ENCODE measurements at places on chromosomes 1 and 21.
A peak's percentile ranks its signal among the peaks of the same experiment; 100 is the strongest.

DNA sequence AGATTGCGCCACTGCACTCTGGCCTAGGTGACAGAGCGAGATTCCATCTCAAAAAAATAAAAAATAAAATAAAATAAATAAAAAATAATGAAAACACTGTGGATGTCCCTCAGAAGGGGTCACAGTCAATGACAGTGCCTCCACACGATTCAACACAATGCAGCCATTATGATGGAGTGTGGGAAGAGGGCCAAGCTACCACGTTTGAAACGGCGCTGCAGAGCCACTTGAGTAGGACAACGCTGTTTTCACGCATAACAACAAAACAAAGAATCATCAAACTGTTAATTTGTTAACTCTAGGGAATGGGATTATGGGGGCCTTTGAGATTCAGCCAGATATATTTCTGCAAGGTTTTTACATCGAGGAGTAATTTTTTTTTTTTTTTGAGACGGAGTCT, 36.5 kb downstream of the NKAIN1 start:
- DNase-seq, result no peak
- no peaks in the 10 kb centered on the region for H3K36me3 ChIP-seq
- H3K27me3 ChIP-seq, result no peaks in the 10 kb centered on the region
- no peak overlapping the region for H3K4me3 ChIP-seq

GRCh38 chr1:225250432-225250831, 177.4 kb downstream of the LBR start:
- no peak overlapping the region for H3K4me3 ChIP-seq
- DNase-seq, result no peak
- H3K4me1 ChIP-seq, result no peaks in the 10 kb centered on the region
- H3K27ac ChIP-seq, result no peak overlapping the region
- peaks cover 12% of the 10 kb centered on the region for H3K36me3 ChIP-seq

DNA sequence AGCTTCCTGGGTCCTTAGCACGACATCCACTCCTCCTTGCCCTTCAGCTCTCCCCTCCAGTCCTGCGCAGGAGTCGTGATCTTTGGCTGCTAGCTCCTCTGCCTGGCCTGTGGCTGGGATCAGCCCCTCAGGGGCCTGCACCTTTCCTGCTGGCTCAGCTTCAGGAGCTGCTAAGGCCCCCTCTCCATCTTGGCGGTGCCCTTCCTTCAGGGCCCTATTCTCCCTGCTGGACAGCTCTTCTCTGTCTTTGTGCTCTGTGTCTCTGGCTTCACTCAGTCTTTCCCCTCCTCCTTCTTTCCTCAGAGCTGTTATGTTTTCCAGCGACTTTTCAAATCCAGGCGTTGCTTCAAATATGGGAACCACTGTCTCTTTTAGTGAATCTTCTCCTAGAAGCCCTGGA, 59.5 kb upstream of the LRRC53 start:
- DNase-seq, result no peak
- H3K36me3 ChIP-seq, result no peaks in the 10 kb centered on the region
- H3K27me3 ChIP-seq, result no peaks in the 10 kb centered on the region
- no peak overlapping the region for H3K4me3 ChIP-seq
- H3K27ac ChIP-seq, result no peak overlapping the region

DNA sequence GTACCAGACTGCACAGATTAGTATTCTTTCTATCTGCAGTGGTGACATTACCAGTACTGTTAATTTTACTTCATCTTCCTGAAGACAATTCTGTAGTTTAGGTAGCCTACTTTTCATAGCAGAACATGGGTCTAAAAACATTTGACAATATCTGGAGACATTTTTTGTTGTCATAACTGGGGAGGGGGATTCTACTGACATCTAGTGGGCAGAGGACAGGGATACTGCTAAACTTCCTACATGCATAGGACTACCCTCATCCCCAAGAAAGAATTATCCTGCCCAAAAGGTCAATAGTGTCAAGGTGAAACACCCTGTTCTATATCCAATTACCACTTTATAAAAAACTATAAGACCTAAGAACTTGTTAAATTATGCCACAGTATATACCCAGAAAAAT, 3.4 kb upstream of the ARHGAP29 start:
- DNase-seq, result no peak
- peaks cover 86% of the 10 kb centered on the region for H3K27me3 ChIP-seq
- H3K27ac ChIP-seq, result no peak overlapping the region

GRCh38 chr1:113141650-113142473, 68.9 kb downstream of the LRIG2 start:
- no peak overlapping the region for H3K4me3 ChIP-seq
- DNase-seq, result no peak
- peaks cover 5% of the 10 kb centered on the region for H3K4me1 ChIP-seq
- H3K27ac ChIP-seq, result no peak overlapping the region
- no peaks in the 10 kb centered on the region for H3K27me3 ChIP-seq
- H3K36me3 ChIP-seq, result no peaks in the 10 kb centered on the region

DNA sequence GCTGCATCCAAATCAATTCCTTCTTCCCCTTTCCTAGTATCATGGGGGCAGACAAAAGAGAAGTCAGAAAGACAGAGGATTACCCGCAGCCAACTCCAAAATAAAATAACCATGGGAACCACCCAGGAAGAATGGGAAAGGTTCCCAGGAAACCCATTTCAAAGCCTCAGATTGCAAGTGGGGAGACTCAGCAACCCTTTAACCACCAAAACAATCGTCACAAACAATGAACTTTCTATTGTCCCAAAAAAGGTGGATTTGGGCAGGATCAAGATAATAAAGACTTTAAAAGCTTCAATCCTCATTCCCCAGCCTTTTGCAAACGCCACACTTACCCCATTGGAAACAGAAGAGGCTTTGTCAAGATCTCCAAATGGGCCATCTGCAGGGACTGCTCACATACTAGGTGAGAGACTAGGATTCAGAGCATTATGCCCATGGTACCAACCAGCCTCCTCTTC, 5.1 kb downstream of the TIAM1 start:
- H3K27ac ChIP-seq, result peak overlapping the region; percentile 24
- peaks cover 29% of the 10 kb centered on the region for H3K4me1 ChIP-seq
- no peaks in the 10 kb centered on the region for H3K36me3 ChIP-seq
- no peak for DNase-seq
- peak overlapping the region; percentile 20 for H3K4me3 ChIP-seq

GRCh38 chr1:202234331-202235002, 40.9 kb downstream of the LGR6 start:
- H3K36me3 ChIP-seq, result no peaks in the 10 kb centered on the region
- H3K4me1 ChIP-seq, result peaks cover 46% of the 10 kb centered on the region
- no peak overlapping the region for H3K27ac ChIP-seq
- H3K4me3 ChIP-seq, result no peak overlapping the region

GRCh38 chr1:172959571-172959970, 91.2 kb downstream of the TNFSF18 start:
- H3K36me3 ChIP-seq, result no peaks in the 10 kb centered on the region
- H3K27ac ChIP-seq, result no peak overlapping the region
- H3K27me3 ChIP-seq, result no peaks in the 10 kb centered on the region
- no peak for DNase-seq
- peaks cover 8% of the 10 kb centered on the region for H3K4me1 ChIP-seq

- H3K4me3 ChIP-seq, result peak overlapping the region; percentile 97
- H3K27ac ChIP-seq, result peak overlapping the region; percentile 100
- peaks cover 38% of the 10 kb centered on the region for H3K4me1 ChIP-seq
- no peaks in the 10 kb centered on the region for H3K36me3 ChIP-seq
These were observed 1.1 kb upstream of the SMG7 start for GRCh38 chr1:183470961-183471742.

- peak overlapping the region; percentile 71 for H3K27ac ChIP-seq
- H3K27me3 ChIP-seq, result no peaks in the 10 kb centered on the region
- H3K4me3 ChIP-seq, result peak overlapping the region; percentile 92
- H3K4me1 ChIP-seq, result peaks cover 59% of the 10 kb centered on the region
- no peak for DNase-seq
These were observed 627 bp downstream of the CERS2 start for GRCh38 chr1:150973836-150974579.

- no peak for DNase-seq
- peaks cover 70% of the 10 kb centered on the region for H3K27me3 ChIP-seq
- no peak overlapping the region for H3K4me3 ChIP-seq
- H3K36me3 ChIP-seq, result no peaks in the 10 kb centered on the region
These were observed 1.9 kb downstream of the NTRK1 start for GRCh38 chr1:156862584-156862983.

- no peaks in the 10 kb centered on the region for H3K36me3 ChIP-seq
- H3K4me3 ChIP-seq, result no peak overlapping the region
- peaks cover 89% of the 10 kb centered on the region for H3K27me3 ChIP-seq
- peaks cover 4% of the 10 kb centered on the region for H3K4me1 ChIP-seq
These were observed 13.9 kb downstream of the LMX1A start for GRCh38 chr1:165342587-165342986.

Data from neural crest cell (in vitro differentiated cells).